Stimulated activated CD8-positive, alpha-beta memory T cell treated with anti-CD3 and anti-CD28 coated beads, Interleukin-12 subunit alpha, Interleukin-12 subunit beta, amount 100 ng/mL, for 4 hours (primary cell): ENCODE measurements at places on chromosomes 7 and 10.

GRCh38 chr10:63702092-63702491, 180.9 kb downstream of the REEP3 start:
- no peak for DNase-seq

- peak; percentile 17 for DNase-seq
Measured at GRCh38 chr10:3852147-3852904, 67.3 kb upstream of the KLF6 start.

- DNase-seq = no peak
Measured at GRCh38 chr10:109411917-109412316, 511.4 kb downstream of the XPNPEP1 start.

- DNase-seq = no peak
Measured at GRCh38 chr10:73786512-73786885, 1.1 kb downstream of the ZSWIM8 start.

- DNase-seq = no peak
Measured at GRCh38 chr10:13822490-13822889, 235.7 kb downstream of the PRPF18 start.

GRCh38 chr7:111953611-111954010, 252.6 kb downstream of the DOCK4 start:
- no peak for DNase-seq

DNA sequence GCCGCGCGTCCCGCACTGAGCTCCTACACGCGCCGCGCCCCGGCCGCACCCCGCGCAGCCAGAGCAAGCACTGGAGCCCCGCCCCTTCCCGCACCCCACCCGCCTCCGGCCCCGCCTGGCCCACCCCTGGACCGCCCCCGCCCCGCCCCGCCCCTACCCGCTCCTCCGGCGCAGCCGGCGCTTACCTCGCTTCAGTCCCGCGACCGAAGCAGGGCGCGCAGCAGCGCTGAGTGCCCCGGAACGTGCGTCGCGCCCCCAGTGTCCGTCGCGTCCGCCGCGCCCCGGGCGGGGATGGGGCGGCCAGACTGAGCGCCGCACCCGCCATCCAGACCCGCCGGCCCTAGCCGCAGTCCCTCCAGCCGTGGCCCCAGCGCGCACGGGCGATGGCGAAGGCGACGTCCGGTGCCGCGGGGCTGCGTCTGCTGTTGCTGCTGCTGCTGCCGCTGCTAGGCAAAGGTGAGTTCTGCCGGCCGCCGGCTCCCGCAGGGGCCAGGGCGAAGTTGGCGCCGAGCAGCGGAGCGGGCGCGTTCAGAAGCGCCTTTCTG, at the start of gene RET:
TSS of gene RET (plus strand) at position 194 of the 545 bp plus-strand sequence. CDS start at position 384, 190 bp downstream.
- no peak for DNase-seq

DNA sequence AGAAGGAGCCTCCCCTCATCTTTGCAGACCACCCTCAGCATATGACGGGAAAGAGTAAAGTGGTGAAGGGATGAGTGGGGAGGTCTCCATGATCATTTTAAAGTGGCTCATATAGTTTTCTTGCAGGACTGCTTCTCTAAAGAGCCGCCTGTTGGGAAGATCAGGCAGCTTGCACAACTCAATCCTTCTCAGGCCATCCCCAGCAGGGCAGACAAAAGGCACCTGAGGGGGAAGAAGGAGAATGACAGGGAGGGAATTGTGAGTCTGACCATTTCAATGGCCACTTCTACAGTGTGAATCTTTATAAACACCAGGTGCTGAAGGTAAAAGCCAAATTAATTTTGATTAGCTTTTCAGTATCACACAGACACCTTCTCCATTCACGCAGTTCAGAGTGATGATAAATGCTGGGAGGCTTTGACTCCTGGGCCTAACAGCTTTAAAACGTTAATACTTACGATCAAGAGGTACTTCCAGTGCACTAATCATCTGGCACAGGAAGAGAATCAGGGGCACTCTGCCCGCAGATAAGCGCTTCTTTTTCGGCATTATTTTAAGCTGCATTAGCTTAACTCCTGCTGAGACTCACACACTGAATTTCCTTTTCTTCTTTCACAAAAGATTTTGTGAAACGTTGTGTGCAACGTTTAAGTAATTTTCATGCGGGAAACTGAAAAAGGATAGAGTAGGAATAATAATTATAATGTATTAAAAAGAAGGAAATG, 109.5 kb upstream of the LAMB4 start:
- DNase-seq = no peak

GRCh38 chr10:118915161-118915560, 114.4 kb upstream of the NANOS1 start:
- DNase-seq = no peak

DNA sequence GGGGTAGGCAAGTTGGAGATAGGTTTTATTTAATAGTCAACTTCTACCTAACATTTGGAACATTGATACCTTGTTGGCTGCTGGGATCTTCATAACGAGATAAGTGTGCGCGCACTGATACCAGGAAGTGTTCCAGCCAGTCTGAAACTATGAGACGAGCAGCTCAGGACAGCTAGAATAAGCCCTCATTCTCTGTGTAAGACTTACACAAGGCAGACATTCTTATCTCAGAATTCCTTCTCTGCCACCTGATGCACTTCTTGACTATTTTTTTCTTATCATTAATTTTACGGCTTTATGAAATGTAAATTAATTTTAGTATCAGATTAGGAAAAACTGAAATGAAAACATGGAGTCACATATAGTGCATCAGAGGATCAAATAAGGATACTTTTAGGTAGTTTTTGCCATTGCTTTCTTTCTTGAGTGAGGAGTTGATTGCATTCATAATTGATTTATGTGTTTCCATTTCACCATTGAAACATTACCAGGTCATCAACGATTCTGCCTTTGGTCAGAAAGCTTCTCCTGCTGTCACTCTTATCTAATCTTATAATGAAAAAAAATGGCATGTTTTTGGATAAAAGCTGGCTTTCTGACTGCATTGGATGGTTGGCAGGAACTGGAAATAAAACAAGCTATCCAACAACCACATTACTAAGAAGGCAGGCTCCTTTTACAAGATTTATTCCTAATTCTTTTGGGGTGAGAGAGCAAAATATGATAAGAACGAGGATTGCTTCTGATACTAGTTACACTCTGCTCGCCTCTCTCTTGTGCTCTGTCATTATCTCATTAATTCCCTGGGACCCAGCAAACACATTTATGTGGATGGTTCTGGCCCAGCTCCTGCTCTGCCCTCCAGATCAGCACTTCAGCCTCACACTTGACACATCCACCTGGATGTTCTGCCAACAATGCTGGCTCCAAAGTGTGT, 40.4 kb upstream of the ABCB5 start:
- DNase-seq = no peak

GRCh38 chr10:106440355-106440754, 724.2 kb downstream of the SORCS1 start:
- no peak for DNase-seq

DNA sequence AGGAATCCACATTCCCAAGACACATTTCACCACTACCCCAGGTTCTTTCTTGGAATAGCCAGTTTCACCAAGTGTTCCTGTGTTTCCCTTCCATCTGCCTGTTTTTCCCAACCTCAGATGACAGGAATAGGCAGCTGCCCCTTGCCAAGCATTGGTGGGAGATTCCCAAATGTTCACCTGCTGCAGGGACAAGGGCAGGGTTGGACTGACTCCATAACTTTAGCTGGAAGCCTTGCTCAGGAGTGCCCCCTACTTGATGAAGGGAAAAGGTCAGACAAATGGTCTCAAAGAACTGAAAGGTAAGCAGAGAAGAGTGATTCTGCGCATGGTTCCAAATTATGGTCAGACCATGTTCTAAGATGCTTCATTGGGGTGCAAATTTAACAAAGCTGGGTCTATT, 45.1 kb upstream of the LYZL1 start:
- DNase-seq = no peak

GRCh38 chr10:44863344-44864047, 47.6 kb upstream of the TMEM72 start:
- no peak for DNase-seq

- no peak for DNase-seq
Measured at GRCh38 chr10:113802997-113803396, 50.9 kb downstream of the DCLRE1A start.

DNA sequence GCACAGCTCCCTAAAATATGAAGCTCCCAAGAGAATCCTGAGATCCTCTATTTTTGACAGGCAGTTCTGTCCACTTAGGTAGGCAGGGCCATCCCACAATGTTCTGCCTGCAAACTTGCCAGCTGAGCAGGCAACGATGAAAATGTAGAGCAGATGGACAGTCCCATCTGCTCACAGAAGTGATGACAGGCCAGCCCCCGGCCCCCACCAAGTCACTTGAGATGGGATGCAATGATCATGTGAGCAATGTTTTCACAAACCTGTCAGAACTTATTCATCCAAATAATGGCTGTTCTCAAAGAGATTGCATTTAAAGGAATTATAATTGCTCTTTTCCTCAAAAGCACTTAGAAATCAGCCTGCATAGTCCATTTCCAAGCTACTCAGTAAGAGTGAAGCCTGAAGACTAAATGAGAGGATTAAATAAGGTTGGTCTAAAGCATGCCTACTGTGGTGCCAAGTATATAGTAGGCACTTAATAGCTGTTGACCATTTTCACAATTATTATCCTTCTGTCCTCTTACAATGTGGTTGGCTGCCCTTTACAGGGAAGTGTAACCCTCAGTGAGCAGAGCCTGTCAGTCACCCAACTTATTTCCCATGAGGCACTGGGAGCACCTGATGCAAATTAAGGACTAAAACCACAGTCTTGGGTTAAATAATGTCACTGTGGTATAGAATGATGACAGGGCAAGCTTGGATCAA, 301.2 kb downstream of the FGFR2 start:
- no peak for DNase-seq

GRCh38 chr10:102948176-102948575, 30.1 kb downstream of the CNNM2 start:
- DNase-seq = no peak

DNA sequence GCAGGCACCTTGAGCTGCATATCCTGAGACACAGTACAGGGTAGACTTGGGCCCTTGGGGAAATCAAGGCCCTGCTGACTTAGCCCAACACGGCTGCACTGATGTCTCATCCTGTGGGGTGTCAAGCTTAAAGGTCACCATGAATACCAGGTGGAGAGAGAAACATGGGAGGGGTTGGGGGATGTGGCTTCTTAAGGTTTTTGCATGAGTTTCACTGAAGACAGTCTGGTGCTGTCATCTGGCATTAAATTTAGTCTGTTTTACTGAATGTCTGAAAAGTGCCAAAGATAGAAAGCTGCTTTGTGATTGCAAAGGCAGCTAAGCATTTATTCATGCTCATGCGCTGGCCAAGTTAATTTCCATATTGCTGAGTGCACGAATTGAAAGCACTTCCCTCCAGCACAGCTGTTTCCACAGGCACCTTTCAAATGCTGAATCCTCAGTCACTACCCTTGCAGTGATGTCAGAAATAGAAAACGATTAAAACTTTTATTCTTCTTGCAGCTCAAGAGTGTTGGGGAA, 102.1 kb downstream of the OSBPL3 start:
- DNase-seq = no peak

- DNase-seq = no peak
Measured at GRCh38 chr7:120941064-120941463, 9.5 kb upstream of the ING3 start.

GRCh38 chr7:120272701-120273475, at the start of gene KCND2:
KCND2 (plus strand) TSS chr7:120273175.
- DNase-seq = no peak

DNA sequence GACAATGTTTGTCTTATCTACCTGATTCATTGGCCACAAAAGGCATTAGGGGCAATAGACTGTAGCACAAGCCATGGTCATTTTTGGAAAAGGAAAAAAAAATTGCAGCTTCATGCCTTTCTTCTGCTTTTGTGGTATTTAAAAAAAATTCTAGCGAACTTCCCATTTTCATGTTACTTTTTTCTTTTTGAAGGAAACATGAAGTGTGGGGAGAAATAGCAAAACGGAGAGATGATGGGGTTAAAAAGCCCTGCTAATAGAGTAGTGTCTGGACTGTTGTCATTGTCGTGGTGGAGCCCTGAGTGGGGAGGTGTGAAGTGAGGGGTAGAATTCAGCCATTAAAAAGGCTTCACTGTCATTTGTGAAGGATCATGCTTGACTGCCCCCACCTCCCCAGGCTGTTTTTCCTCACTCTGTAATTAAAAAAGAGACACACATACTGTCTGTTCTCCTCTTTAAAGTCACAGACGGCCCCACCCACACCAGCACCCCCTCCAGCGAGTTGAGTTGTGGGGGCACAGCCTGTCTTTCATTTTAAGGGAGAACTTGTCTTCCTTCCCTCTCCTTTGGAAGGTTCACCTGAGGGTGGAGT, 272.4 kb downstream of the CREB5 start:
- DNase-seq = no peak

GRCh38 chr7:47741984-47742383, 160.1 kb upstream of the TNS3 start:
- no peak for DNase-seq

DNA sequence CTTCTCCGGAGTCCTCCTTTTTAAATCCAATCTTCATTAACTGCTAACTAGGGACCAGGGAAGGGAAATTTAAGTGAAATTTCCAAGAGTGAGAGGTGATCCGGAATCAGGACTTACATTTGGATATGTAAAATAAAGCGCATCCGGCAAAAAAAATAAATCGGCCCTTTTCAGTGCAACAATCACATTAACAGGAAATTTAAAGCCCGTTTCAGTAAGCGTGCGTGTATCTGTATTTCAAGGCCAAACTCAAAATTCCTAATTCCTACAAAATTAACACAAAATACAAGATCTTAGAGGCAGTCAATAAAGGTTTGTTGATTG, 771 bp downstream of the DNAJC9 start:
- no peak for DNase-seq

GRCh38 chr10:20740120-20740519, 157.0 kb downstream of the NEBL start:
- DNase-seq = no peak

GRCh38 chr7:143296686-143297085, 8.5 kb downstream of the CASP2 start:
- no peak for DNase-seq

- no peak for DNase-seq
Measured at GRCh38 chr7:1909476-1909875, 239.4 kb downstream of the ELFN1 start.

GRCh38 chr7:90111-91063, 102.0 kb upstream of the FAM20C start:
- DNase-seq = no peak

GRCh38 chr7:23044581-23044980, 30.7 kb upstream of the HYCC1 start:
- no peak for DNase-seq

GRCh38 chr10:101830322-101831168, 12.3 kb upstream of the OGA start:
- DNase-seq = peak; percentile 87
